Foreskin keratinocyte (primary cell): ENCODE measurements at places on chromosomes 5 and 9. TPM values are rescaled to one million over a fixed set of nuclear protein-coding genes. Genes with fewer than 3 reads are reported as not detected.

DNA sequence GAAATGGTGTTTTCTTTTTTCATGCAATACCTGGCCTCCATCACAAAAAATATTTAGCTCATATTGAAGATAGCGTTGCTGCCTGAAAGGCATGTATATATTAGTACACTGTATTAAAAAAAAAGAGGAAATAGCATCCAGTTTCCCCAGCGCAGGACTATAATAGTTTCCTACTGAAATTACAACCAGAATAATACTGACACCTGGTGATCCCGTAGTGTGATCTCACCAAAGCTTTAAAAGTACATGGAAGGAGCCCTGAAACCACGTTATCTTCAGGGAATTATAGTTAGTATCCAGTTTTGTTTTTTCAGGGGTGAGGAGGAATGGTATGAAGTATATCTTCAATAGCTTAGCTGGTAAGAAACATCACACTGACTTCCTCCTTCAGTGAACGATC, 264.9 kb downstream of the CD180 start:
- DNase-seq, result no peak

DNA sequence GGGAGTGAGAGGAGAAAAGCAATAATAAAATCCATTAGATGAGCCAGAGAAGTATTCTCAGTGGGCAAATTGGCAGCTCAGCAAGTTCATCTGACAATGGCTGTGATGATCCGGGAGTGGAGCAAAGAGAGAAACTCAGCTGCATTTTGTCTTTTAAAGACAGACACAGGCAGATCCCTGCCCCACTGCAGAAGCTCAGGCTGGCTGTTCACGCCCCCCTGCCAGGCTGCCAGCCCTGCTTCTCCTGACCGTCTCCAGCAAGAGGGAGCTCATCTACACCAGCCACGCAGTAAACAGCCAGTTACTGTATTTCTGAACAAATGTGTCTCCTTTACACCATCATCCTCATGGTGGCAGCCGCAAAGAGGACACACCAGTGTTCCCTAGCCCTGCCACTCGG, 114.3 kb upstream of the SARDH start:
- no peak for DNase-seq

The CYSRT1 gene
- 0.92 and 1.2 TPM in 2 replicates for total RNA-seq

DNA sequence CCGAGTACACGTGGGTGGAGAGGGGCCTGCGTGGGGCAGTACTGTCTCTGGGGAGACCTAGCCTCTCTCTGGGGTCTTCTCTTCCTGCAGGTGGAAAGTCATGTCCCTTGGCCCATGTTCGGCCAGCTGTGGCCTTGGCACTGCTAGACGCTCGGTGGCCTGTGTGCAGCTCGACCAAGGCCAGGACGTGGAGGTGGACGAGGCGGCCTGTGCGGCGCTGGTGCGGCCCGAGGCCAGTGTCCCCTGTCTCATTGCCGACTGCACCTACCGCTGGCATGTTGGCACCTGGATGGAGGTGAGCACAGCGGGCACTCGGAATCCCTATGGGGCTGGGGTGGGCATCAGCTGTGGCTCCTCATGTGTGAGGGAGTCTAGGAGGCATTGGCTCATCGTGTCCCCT, 5.5 kb upstream of the CACFD1 start:
- no peak for DNase-seq

The SHOC1 gene
- total RNA-seq, result 0.03 and 0.04 TPM in 2 replicates

The TIMD4 gene
- not detected in 2 replicates for total RNA-seq

- no peak for DNase-seq
These were observed 253.9 kb upstream of the RGMB start for GRCh38 chr5:98519571-98519970.

The MGAT1 gene
- total RNA-seq, result 85.6 and 105 TPM in 2 replicates

DNA sequence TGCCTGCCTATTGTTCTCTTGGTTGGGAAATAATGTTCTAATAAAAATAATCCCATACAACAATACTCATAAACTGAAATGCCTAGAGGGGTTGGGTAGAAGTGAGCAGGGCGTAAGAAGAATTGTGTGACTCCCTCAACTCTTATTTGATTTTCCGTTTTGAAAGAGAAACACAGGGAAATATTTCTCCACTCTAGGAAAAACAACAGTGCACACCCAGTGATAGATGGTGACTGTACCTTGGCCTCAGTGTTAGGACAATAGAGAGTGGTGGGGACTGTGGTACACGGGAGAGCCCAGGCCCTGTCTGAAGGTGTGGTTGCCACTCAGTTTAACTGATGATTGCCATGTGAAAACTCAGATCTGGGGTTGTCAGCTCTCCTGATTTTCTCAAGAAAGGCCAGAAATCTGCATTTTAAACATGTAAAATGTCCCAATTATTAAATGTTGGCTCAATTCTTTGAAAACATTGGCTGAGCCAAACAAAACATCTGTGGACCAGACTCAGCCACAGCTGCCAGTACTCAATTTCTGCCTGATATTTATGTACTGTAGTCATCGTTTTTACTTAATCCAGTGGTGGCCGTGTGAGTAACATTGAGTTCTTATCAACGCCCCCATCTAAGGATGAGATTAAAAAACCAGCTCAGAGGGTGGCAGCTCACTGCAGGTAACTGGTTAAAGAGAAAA, 103.8 kb upstream of the ZNF618 start:
- DNase-seq, result no peak

GRCh38 chr9:84340535-84340934, at the start of gene SLC28A3:
Gene SLC28A3, minus strand, starts transcription at chr9:84340758. Its CDS starts 125 bp downstream, at chr9:84340633.
- peak; percentile 56 for DNase-seq

GRCh38 chr5:142924135-142924883, 154.1 kb downstream of the ARHGAP26 start:
- no peak for DNase-seq

GRCh38 chr9:93996863-93997262, 41.7 kb upstream of the BARX1 start:
- DNase-seq, result no peak

DNA sequence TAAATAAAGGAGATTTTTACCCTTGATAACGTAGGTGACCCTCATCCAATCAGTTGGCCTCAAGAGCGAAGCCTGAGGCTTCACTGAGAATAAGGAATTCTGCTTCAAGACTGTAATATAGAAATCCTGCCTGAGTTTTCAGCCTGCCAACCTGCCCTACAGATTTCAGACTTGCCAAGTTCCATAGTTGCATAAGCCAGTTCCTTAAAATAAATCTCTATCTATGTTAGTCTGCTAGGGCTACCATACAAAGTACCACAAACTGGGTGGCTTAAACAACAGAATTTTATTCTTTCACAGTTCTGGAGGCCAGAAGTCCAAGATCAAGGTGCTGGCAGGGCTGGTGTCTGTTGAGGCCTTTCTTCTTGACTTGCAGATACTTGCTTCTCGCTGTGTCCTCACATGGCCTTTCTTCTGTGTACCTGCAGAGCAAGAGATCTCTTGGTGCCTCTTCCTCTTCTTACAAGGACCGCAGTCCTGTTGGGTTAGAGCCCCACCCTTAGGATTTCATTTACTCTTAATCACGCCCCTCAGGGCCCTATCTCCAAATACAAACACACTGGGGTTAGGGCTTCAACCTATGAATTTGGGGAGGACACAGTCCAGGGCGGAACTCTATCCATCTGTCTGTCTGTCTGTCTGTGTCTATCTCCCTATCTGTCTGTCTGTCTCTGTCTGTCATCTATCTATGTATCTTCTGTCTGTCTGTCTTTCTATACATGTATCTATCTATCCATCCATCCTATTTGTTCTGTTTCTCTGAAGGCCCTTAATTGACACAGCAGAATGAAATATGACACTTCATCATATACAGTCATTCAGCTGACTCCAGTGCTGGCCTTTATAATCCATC, 17.0 kb upstream of the CMBL start:
- DNase-seq, result no peak

GRCh38 chr9:113665756-113666155, 202.2 kb downstream of the RGS3 start:
- DNase-seq, result no peak

The CDC20B gene
- not detected in 2 replicates for total RNA-seq

DNA sequence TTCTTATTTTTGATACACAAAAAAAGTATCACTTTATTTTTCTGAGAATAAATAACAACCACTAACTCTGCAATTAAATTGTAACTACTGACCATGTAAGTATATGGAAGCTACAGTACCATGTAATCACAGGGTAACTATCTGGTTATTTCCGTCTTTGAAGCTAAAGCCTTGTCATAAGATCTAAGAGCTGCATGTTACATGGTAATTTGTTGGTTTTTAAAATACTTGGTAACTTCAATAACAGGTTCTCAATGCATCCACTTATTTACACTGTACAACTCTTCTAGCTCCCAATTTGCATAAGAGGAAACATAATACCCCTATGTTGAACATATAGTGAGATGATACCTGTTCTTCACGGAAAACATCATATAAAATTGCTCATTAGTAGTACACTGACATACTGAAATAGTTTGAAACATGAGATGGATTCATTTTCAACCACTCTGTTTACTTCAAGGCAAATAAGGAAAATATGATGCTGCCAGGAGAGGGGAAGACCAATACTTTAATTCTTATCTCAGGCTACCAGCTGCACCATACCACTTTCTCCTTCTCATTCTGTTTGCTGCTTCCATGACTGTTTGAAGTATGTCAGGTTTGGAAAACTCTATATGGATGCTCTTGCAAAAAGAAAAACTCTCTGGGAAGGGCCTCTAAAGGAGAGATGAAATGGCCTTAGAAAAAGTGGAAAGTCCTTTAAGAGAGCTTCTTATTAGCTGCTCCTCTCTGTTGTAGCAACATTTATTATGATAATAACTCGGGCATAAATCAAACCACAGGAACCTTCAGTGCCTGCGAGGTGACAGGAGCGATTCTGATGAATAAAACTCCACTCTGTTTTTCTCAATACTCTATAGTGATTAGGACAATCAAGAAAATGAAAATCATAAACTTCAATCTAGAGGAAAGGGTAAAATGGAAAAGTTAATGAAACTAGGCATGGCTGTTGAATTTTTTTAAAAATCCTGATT, 150.2 kb downstream of the KIAA0825 start:
- DNase-seq, result no peak

The FBP2 gene
- not detected in 2 replicates for total RNA-seq

The PPP2R2B gene
- total RNA-seq, result 0.14 TPM in 1 of 2 replicates, not detected in the other

GRCh38 chr9:134426436-134426835, 100.2 kb downstream of the RXRA start:
- DNase-seq, result no peak

GRCh38 chr9:89778100-89779090, 173.6 kb downstream of the GADD45G start:
- DNase-seq, result no peak

DNA sequence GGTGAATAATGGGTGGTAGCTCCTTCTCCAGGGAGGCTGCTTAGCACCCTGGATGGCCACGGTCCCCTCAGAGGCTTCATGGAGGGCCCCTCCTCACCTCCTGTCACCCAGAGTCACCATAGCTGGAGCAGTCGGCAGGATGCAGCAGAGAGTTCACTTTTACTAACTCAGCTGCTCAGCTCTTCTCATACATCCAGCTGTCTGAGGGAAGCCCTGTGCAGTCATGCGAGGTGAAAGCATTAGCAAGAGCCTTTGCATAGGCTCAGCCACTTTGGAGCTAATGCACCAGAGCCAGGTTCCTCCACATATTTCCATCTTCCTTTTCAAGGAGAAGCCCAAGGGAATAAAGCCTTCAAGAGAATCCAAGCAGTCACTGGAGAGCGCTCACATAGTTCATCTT, 499.2 kb downstream of the BNC2 start:
- DNase-seq, result no peak

DNA sequence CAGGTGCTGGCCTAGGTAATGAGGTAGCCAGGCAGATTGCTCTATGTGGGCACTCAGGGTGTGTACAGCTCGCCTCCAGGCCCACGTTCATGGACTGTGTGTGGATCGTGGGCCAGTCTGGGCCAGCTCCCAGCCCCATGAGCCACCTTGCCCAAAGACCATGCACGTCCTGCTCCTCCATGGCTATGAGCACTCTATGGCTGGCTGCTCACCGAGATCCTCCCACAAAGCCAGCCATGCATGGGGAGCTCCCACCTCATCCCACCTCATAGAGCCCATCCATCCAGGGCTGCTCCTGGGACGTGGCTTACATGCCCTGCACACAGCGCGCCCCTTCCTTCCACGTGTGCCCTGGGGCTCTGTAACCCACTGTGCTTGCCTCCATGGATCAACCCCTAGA, 262.5 kb upstream of the IRX1 start:
- DNase-seq, result no peak

DNA sequence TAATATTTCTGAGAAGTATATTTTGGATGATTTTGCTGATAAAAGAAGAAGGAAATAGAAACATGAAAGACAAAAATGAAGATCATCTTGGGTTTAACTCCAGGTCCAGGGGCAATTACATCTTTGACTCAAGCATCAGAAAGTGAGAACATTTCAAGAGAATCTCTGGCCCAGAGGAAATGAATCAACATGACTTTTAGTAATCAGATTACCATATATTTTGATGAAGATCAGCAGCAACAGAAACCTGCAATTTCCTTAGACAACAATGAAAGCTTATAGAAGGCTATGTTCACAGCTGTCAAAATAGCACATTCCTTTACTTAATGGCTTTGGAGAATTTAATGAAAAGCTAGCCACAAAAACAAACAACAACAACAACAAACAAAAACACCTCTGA, 638.1 kb downstream of the EFNA5 start:
- DNase-seq, result no peak

- DNase-seq, result no peak
These were observed 20.1 kb upstream of the MARCHF6 start for GRCh38 chr5:10333154-10334006.

DNA sequence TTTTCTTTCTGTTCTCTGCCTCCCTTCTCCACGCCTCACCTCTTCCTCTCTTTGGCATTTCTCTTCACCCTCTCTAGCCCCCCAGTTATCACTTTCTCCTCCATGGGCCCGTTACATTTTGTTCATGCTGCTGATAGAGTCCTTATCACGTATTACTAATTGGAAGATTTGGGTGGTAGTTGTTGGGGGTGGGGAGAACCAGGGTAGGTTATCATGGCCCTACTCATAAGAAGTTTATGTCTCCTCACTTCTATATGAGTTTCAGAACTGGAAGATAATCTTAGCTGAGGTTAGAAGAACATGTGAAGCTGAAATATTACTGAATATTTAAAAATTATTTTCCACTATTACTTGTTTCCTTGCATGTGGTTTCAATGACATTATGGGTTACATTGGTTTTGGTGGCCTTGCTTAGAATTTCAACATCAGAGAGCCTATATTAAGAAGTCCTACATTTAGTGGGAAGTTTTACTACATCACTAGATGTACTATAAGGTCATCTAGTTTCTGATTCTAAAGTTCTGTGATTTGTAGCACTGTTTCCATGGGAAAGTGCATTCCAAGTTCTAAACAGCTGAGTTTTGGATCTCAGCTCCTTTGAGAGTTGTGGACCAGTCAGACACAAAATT, 36.8 kb downstream of the PIP5K1B start:
- no peak for DNase-seq

DNA sequence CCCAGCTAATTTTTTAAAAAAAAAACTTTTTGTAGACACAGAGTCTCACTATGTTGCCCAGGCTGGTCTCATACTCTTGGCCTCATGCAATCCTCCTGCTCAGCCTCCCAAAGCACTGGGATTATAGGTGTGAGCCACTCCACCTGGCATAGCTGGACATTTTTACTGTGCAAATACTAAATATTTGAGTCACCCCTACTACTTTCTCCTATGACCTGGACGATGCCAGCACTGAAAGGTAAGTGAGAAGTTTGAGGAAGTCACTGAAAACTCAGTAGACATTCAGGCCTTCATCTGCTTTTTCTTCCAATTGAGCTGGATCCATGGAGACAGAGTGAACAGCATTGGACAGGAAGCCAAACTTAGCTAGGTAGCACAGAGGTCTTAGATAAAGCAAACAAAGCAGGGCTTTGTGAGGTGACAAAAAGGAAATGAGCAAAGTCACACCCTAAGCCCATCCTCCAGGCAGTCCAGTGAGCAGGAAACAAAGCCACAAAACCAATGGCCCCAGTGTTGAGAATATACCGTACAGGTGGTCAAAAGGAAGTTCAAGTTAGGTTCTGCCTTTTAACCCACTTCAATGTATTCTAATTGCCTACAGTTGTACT, 192.6 kb upstream of the RASA1 start:
- peak; percentile 7 for DNase-seq

The DCP2 gene
- total RNA-seq, result 19.2 and 21.2 TPM in 2 replicates

The CATSPER3 gene
- total RNA-seq, result 0.10 and 0.18 TPM in 2 replicates
